DND-41 (cell line): ENCODE measurements at places on chromosomes 7 and 10.

GRCh38 chr10:43055991-43056567 is 20.8 kb upstream of the RET start:
- DNase-seq: no peak
- H3K27me3 ChIP-seq: peaks cover 6% of the 10 kb centered on the region
- H3K36me3 ChIP-seq: no peaks in the 10 kb centered on the region
- H3K27ac ChIP-seq: no peak overlapping the region

DNA sequence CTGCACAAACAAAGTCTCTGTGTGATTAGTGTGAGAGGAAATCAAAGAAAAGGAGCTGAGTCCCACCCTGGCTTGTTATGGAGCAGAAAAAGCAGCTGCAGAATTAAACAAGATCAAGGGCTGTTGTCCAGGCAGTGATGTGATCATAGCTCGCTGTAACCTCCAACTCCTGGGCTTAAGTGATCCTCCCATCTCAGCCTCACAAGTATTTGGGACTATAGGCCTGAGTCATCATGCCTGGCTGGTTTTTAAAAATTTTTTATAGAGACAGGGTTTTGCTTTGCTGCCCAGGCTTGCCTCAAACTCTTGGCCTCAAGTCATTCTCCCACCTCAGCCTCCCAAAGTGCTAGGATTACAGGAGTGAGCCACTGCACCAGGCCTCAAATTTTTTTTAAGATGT is 88.9 kb downstream of the IPMK start:
- no peaks in the 10 kb centered on the region for H3K36me3 ChIP-seq
- no peaks in the 10 kb centered on the region for H3K4me1 ChIP-seq
- H3K4me3 ChIP-seq: no peak overlapping the region

- H3K4me3 ChIP-seq: no peak overlapping the region
- DNase-seq: no peak
- no peak overlapping the region for H3K27ac ChIP-seq
- no peaks in the 10 kb centered on the region for H3K36me3 ChIP-seq
Observed at GRCh38 chr7:158077151-158077840, 510.3 kb downstream of the PTPRN2 start.

DNA sequence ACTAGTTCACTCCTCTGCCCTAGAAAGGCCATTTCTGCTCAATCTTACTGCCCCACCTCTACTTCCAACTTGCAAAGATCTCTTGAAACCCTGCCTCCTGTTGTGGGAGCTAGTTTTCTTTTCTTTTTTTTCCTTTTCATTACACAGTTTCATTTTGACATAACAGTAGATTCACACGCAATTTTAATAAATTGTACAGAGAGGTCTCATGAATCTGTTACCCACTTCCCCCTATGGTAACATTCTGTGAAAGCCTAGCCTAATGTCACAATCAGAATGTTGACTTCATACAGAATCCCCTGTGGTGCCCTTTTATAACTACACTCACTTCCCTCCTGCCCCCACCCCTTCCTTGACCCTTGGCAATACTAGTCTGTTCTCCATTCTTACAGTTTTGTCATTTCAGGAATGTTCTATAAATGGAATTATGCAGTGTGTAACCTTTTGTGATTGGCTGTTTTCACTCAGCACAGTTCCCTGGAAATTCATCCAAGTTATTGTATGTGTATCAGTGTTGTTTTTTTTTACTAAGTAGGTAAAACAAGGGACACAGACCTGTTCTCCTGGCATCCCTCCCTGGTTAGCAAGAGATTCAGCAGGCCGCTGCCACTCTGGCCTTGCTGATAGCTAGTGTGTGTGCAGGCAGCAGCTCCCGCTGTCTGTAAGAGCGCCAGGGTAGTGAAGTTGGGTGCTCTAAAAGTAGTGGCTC is 21.5 kb downstream of the CHST3 start:
- H3K27me3 ChIP-seq: peaks cover 4% of the 10 kb centered on the region
- no peak for DNase-seq
- H3K27ac ChIP-seq: no peak overlapping the region
- H3K4me1 ChIP-seq: no peaks in the 10 kb centered on the region
- no peak overlapping the region for H3K4me3 ChIP-seq

DNA sequence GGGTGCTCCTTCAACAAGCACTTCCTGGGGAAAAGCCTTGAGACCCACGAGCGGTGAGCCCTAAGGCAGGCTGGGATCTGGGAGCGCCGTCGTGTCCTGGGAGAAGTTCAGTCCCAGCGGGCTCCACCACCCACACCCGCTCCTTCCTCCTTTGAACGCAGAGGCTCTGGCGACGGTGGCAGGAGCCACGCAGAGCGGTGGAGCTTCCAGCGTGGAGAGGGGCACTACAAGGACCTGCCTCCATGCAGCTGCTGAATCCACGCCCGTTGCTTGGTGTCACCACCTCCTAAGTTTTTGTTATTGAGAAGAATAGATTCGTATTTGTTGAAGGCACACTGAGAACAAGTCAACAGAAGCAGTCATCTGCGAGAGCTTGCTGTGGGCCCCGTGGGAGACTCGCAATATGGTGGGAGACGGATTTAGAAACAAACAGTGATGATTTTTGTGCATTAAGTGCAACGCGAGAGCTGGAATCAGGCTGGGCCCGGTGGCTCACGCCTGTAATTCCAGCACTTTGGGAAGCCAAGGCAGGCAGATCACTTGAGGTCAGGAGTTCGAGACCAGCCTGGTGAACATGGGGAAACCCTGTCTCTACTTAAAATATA is 60.1 kb upstream of the SDK1 start:
- DNase-seq: no peak
- no peak overlapping the region for H3K4me3 ChIP-seq
- H3K4me1 ChIP-seq: no peaks in the 10 kb centered on the region
- H3K36me3 ChIP-seq: no peaks in the 10 kb centered on the region
- no peaks in the 10 kb centered on the region for H3K27me3 ChIP-seq

- H3K27ac ChIP-seq: peak overlapping the region; percentile 85
- DNase-seq: peak; percentile 81
- peaks cover 36% of the 10 kb centered on the region for H3K36me3 ChIP-seq
- H3K27me3 ChIP-seq: no peaks in the 10 kb centered on the region
- peaks cover 34% of the 10 kb centered on the region for H3K4me1 ChIP-seq
Observed at GRCh38 chr7:24819916-24820689, 62.8 kb upstream of the GSDME start.

DNA sequence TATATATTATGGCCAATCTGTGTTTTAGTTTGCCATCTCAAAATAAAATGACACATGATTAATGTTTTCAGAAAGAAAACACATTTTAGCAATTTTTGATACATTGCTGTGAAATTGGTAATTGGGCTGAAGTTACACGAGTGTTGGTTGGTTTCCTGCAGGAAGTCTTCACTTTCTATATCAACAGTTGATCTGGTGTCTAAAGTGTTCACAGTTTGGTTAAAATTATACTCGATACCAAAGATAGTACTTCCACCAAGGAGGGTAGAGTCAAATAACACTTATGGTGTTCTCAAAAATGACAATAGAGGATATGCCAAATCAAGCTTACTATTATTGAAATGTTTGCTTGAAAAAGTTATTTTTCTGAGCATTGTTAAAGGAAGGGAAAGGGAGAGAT is 120.3 kb upstream of the GLCCI1 start:
- H3K27me3 ChIP-seq: no peaks in the 10 kb centered on the region
- no peak overlapping the region for H3K4me3 ChIP-seq

DNA sequence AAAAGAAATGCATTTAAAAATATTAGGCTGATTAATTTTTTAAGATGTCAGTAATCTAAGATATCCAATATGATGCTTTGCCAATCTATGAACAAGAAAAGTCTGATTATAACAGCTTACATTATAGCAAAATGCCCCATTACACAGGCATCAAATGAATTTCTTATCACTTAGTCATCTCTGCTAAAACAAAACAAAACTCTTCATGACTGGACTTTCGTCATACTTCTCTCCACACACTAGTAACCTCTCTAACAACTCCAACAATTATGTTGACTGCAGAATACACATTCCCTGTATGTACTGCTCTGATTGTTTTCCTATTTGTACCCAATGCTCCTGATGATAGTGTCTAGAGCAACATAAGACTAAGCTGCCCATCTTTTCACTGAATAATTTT is 3.8 kb upstream of the MKI67 start:
- no peak overlapping the region for H3K27ac ChIP-seq
- peaks cover 10% of the 10 kb centered on the region for H3K36me3 ChIP-seq
- no peaks in the 10 kb centered on the region for H3K27me3 ChIP-seq
- H3K4me3 ChIP-seq: no peak overlapping the region
- no peak for DNase-seq

DNA sequence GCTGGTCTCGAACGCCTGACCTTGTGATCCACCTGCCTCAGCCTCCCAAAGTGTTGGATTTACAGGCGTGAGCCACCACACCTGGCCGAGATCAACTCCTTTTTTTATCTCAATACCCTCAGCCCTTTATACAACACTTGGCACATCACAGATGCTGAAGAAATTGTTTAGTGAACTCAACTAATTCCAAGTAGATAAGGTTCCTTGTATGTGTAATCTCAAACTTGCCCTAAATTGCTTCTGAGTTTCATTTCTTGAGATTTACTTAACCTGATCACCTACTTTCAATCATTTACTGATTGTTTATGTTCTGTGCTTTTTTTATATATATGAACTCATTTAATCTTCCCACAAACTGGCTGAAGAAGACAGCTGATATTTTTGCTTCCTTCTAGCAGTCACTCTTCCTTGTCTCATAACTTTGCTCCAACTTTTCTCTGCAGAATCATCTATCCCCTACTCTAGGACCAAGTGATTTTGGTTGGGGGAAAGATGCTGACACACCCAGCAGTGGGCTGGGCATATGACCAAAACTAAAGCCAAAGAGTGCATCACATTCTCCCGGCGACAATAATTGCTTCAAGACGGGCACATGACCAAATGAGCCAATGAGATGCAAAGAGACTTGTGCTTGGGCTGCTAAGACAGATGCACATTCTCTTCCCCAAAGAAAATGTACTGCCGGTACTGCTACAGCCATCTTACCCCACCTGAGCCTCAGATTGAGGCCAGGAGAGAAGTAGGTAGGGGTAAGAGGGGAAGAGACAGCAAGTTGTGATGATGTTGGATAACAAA is 40.3 kb upstream of the ARID5B start:
- H3K27ac ChIP-seq: no peak overlapping the region
- H3K4me1 ChIP-seq: no peaks in the 10 kb centered on the region
- DNase-seq: no peak
- H3K27me3 ChIP-seq: no peaks in the 10 kb centered on the region

DNA sequence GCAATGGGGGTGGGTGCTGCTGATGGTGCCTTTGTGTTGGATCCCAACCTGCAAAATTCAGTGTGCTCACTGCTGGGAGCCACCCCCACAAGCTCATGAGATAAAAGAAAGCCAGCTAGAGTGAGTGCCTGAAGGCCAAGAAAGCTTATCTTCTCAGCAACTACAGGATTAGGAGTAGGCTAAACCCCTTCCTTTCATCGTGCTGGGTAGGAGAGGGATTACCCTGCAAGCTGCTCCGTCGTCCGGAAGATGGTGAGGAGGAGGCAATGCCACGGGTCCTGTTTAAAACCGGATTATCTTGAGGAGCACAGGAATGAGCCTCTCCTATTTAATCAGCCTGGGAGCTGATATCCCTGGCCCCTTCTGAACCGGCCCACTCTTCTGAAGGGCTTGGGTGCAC is 258.0 kb downstream of the GALNT17 start:
- no peak overlapping the region for H3K4me3 ChIP-seq
- H3K27ac ChIP-seq: no peak overlapping the region
- no peak for DNase-seq

GRCh38 chr7:46567858-46568257 is 646.8 kb upstream of the IGFBP3 start:
- H3K27me3 ChIP-seq: no peaks in the 10 kb centered on the region
- no peak overlapping the region for H3K4me3 ChIP-seq
- no peaks in the 10 kb centered on the region for H3K36me3 ChIP-seq
- no peak overlapping the region for H3K27ac ChIP-seq

- H3K36me3 ChIP-seq: no peaks in the 10 kb centered on the region
- no peaks in the 10 kb centered on the region for H3K4me1 ChIP-seq
- no peak overlapping the region for H3K27ac ChIP-seq
- H3K27me3 ChIP-seq: no peaks in the 10 kb centered on the region
- DNase-seq: peak; percentile 44
- no peak overlapping the region for H3K4me3 ChIP-seq
Observed at GRCh38 chr7:17638727-17639126, 301.6 kb downstream of the SNX13 start.

GRCh38 chr10:62230344-62231121 is 38.1 kb downstream of the RTKN2 start:
- no peaks in the 10 kb centered on the region for H3K36me3 ChIP-seq
- H3K4me1 ChIP-seq: no peaks in the 10 kb centered on the region
- no peaks in the 10 kb centered on the region for H3K27me3 ChIP-seq
- no peak overlapping the region for H3K4me3 ChIP-seq

DNA sequence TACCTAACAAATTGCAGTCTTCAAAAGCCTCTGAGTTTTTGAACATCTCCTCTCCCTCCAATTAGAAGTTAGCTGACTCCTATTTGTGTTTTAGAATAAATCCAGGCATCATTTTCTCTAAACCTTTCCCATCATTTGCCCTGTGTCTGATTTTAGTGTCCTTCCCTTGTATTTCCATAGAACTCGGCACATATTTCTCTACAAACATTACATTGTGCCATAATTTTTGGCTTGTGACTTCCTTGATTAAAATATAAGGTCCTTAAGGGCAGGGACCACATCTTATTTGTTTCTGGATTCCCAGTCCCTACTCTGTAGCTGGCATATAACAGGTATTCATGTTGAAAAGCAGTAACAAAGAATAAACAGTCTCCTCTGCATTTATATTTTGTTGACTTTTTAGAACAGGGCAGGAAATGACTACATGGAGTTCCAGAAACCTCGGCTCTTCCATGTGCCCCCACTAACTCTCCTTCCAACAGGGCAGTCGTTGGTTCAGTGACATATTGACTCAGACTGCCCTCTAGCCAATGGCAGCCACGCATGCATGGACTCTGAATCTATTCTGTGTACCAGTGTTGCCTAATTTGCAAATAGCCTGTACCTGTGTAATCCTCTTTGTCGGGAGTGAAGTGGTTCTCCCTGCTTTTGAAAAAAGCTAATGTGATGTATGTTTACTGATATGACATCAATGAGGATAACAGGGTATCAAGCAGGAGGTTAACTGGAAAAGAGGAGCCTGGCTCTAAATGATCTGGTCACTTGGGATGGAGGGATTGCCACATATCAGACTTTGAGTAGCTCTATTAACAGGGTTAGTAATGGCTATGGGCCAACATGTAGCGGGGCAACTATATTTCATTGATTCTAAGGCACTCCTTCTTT is 19.8 kb upstream of the CPN1 start:
- no peaks in the 10 kb centered on the region for H3K36me3 ChIP-seq
- no peak overlapping the region for H3K27ac ChIP-seq
- no peak for DNase-seq
- H3K4me1 ChIP-seq: no peaks in the 10 kb centered on the region
- peaks cover 3% of the 10 kb centered on the region for H3K27me3 ChIP-seq

DNA sequence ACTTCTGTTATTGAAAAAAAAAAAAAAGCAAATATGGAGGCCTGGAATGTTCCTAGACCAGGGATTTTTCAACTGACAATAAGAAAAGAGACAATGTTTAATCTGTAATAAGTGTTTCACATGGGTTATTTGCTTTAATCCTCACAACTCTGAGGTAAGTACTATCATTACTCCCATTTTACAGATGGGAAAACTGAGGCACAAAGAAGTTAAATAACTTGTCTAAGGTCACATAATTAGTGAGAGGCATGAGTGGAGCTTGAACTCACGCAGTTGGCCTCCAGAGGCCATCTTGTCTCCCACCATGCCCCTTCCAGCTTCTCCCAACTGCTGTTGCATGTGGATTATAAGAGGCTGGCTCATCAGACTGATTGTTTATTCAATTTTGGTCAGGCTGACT is 36.6 kb upstream of the CREB5 start:
- H3K36me3 ChIP-seq: no peaks in the 10 kb centered on the region
- no peak overlapping the region for H3K27ac ChIP-seq
- no peak overlapping the region for H3K4me3 ChIP-seq
- H3K4me1 ChIP-seq: no peaks in the 10 kb centered on the region

GRCh38 chr7:30049173-30049572 is 21.0 kb downstream of the PLEKHA8 start:
- no peaks in the 10 kb centered on the region for H3K27me3 ChIP-seq
- no peak overlapping the region for H3K27ac ChIP-seq
- peaks cover 71% of the 10 kb centered on the region for H3K36me3 ChIP-seq
- DNase-seq: no peak
